ENCODE measurements at places on chromosomes 3 and 15.

DNA sequence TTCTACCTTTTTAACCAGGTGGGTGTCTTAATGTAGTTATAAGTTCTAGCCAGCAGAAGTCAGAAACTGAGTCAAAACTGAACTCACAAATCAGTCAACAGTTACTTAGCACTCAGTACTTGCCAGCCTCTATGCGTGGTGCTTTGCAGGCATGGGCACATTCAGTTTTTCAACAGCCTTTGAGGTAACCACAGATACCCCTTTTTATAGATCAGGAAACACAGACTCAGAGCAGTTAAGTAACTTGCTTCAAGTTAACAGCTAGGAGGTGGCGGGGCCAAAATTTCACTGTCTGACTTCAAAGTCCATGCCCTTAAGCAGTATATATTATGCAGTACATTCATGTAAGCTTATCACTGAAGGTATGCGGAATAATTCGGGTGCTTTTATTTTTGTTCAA lies 139.4 kb downstream of the FHIT start:
- DNase-seq: no peak

GRCh38 chr3:128884992-128885391 lies 5.6 kb downstream of the ACAD9 start:
- DNase-seq: no peak

- no peak for DNase-seq
Measured at GRCh38 chr3:39385456-39386090, 2.4 kb downstream of the SLC25A38 start.

GRCh38 chr3:81434161-81434560 lies 327.3 kb downstream of the GBE1 start:
- DNase-seq: no peak

DNA sequence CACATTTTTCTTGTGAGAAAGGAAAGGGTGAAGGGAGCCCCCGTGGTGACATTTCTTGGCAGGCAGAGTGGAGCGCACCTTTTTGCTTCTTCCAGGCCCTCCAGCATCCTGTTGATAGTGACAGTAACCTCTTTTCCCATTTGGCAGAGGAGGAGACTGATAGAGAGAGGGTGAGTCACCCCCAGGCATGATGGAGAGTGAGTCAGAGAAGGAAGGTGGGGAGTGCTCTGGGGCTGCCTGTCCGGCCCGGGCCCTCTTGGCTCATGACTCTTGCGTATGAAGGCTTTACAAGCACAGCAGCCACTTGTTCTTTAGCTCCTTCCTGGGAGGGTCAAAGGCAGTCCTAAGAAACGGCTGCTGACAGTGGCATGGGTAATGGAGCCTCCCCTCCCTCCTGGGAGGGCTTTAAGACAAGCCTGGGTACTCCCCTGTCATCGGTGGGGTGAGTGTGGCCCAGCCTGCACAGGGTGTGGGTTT lies 16.0 kb downstream of the ANKRD63 start:
- no peak for DNase-seq

DNA sequence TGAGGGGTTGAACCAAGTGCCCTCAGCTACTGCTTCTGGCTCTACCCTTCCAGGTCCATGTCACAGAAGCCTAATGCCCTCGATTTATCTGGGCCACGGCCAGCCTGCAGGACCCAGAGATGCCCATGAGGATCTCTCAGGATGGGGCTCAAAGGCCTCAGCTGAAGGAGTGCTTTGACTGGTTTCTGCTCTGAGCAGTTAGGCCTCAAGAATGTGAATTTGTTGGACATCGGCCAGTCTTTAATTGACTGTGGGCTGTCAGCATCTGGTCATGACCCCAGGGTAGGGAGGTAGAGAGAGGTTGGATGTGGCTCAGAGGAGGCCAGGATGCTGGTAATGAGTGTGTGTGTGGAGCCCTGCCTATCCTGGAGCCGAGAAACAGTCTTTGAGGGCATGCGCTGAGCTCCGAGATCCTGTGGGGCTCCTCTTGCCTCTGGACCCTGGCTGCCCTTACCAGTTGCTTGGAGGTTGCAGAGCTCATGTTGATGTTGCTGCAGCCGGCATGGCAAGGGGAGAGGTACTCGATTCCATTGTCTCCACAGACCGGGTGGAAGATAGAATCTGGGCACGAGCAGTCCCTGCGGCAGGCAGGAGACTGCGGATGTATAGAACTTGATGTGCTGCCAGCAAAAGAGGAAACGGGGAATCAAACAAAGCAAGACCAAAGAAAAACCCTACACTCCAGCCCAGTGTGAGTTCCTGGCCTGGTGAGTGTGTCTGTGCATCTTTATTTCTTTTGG lies 49.1 kb upstream of the RAB6B start:
- DNase-seq: peak; percentile 46

GRCh38 chr15:101556273-101556672 lies 66.8 kb upstream of the PCSK6 start:
- no peak for DNase-seq

All from Peyer's patch (tissue), 4 donors.